ENCODE measurements at places on chromosomes 3 and 15.

- no peak for DNase-seq
These were observed 6.2 kb downstream of the MELTF start for GRCh38 chr3:197023241-197023997.

GRCh38 chr15:60392986-60393790 lies 4.6 kb downstream of the ANXA2 start:
- DNase-seq = peak; percentile 97

DNA sequence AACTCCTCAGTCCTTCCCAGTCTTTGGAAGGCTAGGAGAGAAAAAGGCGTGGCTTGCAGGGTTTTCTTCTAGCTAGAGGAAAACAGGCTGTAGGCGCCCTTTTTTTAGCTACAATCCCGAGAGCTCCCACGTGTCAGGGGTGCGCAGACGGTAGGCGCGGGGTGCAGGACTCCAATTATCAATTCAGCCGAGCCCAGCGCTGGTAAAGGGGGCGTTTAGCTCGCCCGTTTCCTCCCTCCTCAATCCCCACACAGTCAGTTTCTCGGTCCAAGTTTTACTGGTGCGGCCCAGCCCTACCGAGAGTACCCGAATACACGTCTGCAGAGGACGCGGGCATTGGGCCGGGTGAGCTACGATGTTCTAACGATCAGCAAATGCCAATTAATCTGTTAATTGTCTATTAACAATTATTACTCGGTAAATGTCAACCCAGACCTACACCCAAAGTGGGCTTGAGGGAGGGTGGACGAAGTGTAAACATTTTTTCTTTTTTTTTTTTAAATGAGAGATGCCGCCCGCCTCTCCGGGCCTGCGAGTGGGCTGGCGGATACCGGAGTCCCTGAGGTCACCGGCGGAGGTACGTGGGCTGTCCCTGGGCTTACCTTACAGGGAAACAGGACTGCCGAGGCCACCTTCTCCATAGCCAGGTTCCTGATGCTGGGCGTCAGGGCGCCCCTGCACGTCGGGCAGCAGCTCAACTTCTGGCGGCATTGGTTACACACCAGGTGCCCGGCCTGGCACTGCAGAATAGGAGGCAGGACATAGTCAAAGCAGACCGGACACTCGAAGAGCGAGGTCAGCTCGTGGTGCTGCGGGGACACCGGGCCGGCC lies 923 bp downstream of the SIAH2 start:
- DNase-seq = peak; percentile 64

GRCh38 chr3:56822501-56822900 lies 20.8 kb upstream of the ARHGEF3 start:
- DNase-seq = no peak

- peak; percentile 82 for DNase-seq
These were observed 9.3 kb upstream of the TM4SF18 start for GRCh38 chr3:149342413-149343380.

- no peak for DNase-seq
These were observed 318.6 kb downstream of the SUCLG2 start for GRCh38 chr3:67335813-67336212.

DNA sequence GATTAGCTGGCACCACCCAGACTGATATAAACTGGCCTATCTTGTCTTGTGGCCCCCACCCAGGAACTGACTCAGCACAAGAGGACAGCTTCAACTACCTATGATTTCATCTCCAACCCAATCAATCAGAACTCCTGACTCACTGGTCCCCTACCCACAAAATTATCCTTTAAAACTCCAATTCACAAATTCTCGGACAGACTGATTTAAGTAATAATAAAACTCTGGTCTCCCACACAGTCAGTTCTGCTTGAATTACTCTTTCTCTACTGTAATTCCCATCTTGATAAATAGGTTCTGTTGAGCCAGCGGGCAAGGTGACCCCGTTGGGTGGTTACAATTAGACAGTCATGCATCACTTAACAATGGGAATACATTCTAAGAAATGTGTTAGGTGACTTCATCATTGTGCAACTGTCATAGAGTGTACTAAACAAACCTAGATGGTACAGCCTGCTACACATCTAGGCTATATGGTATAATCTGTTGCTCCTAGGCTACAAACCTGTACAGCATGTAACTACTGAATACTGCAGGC lies 48.1 kb upstream of the MAP4 start:
- peak; percentile 53 for DNase-seq

GRCh38 chr3:30437171-30437601 lies 169.2 kb upstream of the TGFBR2 start:
- DNase-seq = no peak

GRCh38 chr3:25428789-25429335 lies 799 bp downstream of the RARB start:
- no peak for DNase-seq

DNA sequence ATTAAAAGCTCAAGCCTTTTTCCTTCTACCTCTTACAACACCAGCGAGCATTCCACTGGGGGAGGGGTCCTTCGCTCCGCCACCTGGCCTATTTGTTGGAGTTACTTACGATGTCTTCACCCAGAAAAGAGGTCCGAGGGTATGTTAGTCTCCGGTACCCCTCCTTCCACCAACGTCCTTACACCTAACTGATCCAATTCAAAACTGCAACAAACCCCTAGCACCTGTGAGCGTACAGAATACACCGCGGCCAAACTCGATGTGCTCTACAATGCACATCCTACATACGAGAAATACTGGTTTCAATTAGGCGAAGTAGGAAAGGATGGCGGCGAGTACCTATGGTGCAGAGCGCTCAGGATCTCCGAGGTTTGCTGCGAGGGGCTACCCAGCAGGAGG lies 944 bp downstream of the SLITRK3 start:
- DNase-seq = no peak

GRCh38 chr3:73827725-73828211 lies 203.0 kb upstream of the PDZRN3 start:
- no peak for DNase-seq

GRCh38 chr3:5191555-5192304 lies 4.2 kb downstream of the EDEM1 start:
- no peak for DNase-seq

DNA sequence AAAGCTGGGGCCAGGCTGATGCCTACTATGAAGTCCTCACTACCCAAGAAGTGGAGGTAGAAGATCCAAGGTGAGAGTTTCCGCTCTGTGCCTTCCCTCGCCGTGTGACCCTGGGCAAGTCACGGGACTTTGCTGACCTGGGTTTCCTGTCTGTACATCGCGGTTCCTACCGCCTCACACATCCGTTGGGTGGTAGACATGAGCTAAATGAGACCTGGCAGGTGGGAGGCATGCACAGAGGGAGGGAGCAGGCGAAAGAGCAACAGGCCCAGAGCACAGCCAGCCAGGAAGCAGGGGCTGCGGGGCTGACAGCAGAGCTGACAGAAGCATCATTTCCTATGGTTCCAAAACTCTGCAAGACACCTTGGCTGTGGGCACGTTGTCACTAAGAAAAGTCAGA lies 157.3 kb upstream of the BHLHE40 start:
- DNase-seq = no peak

- DNase-seq = no peak
These were observed 6.1 kb downstream of the ZBTB47 start for GRCh38 chr3:42659451-42660130.

- DNase-seq = no peak
These were observed 6.4 kb upstream of the SLC51B start for GRCh38 chr15:65038836-65039235.

- DNase-seq = no peak
These were observed 40.2 kb upstream of the PYDC2 start for GRCh38 chr3:191420771-191421170.

DNA sequence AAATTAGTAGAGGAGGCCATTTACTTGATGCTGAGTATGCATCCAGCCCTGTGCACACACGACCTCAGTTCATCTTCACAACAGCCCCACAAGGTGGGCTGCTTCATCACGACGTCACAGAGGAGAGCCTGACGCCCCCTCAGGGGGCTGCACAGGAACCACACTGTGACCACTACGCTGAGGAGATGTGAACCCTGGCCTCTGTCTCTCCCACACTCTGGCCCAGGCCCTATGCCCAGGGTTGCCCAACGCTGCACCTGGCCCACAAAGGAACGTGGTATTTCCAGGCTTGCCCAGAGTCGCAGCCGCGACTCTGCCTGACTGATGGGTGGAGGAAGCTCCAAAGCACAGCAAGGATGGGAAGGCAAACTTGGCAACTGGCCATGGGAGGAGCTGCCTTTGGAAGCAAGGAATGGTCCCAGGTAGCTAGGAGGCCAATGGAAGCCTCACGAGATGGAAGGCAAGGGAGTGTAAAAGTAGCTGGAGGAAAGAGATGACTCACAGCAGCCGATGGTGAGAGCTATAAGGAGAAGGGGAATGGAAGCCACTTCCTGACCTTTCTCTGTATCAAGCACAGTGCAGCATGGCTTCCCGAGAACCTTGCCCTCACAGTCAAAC lies 226.0 kb downstream of the KLF13 start:
- no peak for DNase-seq

- DNase-seq = no peak
These were observed 57.3 kb upstream of the UBE2Q2 start for GRCh38 chr15:75785771-75786574.

DNA sequence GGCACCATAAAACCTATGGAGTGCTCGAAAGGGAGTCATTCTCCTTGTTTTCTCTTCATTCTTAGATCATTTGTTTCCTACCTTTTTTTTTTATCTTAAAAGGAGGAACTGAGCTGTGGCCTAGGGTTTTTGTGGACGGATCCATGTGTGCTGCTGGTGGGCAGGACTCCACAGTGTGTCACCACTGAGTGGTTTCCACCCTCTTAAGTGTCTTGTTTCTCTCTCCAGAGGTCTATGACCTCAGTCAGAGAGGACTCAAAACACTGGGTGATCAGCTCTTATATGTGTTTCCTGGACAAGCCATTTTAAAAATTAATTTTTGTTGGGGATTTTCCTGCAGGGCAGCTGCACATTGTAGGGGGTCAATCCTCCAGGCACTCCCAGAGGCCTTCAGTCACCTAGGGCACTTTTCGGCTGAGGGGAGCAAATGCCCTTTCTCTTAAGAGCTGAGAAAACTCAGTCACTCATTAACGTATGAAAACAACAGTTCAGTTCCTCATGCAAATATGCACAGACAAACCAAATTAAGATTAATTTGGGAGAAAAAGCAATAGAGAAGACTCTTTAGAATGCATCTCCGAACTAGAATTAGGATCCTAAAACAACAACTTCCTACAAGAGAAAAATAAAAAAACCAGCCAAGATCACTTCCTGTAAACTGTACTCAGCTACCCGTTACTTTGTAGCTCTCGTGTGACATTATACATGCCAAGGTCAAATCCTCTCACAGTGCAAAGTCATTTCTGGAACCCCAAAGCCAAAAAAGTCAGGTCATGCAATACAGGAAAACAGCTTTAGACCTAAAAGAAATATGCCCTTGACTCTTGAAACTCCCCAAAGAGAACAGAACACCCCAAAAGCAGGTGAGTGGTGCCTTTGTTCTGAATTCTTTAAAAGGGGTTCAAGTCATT lies 27.6 kb upstream of the FAM3D start:
- DNase-seq = no peak

DNA sequence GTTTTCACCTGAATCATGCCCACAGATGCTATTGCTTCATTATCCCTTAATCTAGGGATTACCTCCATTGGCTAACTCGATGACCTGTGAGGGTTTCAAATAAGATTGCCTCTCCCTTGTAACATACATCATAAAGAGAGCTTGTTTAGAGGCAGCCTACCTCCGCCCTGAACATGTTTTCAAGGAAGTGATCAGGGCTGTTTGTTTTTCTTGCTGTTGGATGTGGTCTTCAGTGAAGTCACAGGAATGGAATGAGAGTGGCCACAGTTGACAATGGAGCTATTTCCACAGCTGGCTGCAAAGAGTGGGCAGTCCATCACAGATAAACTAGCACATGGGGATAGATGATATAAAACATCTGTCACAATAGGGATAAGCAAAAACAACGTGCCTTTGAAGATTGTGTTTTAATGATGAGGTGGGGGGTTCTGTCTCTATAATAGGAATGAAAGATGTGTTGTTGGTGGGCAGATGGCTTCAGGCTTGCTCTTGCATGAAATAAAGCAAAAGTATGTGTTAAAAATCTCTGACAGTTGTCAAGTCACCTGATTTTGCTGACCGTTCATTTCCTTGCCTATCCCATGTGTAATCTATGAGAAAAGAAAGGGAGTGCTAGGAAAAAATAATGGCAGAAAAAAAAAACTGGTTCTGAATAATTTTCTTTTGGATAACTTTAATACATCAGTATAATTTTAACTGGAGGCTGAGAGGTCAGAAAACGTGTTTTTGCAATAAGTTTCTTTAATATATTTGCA lies 642.3 kb downstream of the RBMS3 start:
- peak; percentile 81 for DNase-seq

DNA sequence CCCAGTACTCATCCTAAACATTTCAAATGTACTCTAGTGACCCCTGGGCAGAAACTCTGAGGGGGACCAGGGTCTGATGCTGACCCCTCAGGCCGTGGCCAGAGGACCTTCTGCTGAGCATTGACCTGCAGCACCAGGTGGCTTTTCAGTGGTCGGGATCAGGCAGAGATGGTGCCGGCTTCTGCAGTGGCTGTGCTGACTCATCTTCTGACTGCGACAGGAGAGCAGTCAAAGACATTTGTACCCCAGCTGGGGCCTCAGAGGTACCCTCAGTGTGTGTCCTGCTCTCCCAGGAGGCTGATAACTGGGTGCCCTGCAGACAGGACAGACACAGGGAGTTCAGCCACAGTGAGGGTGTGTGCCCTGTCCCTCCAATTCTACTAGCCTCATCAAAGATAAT lies 36.6 kb upstream of the IQCF6 start:
- DNase-seq = no peak

DNA sequence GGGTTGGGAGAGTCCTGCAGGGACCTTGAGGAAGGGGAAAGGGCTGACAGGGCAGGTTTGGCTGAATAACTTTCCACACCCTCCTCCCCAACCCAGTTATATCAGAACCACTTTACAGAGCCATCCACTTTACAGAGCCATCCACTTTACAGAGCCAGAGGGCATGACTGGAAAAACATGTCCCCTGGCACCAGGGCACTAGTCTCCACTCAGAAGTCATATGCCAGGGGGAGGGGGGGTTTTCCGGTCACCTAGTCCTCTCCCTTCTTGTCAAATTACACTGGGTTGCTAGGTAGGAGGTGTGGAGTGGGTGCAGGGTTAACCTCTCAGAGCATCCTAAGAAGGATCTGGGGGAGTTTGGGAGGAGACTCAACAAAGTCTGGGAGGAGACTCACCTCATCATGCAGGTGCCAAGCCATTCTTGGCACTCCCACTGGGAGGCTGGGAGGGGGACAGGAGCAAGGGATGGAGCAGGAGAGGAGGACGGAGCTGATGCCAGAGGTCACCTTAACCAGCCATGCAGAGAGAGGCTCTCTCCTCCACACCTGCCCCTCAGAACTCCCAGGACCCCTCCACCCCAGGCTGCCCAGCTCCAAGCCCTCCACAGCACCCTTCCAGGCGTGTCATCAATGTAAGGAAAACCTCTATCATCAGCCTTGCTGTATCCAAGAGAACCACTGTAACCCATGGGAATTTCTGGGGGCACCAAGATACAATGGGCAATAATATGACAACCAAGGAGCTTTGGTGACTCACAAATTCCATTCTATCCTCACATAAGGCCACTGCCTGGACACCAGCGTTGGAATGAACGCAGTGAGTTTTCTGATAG lies 1.7 kb downstream of the LRRC2 start:
- no peak for DNase-seq

GRCh38 chr15:32784581-32784980 lies 66.8 kb downstream of the GREM1 start:
- peak; percentile 38 for DNase-seq
